Stimulated activated CD4-positive, alpha-beta T cell treated with anti-CD3 and anti-CD28 coated beads, Interleukin-1b, Interleukin-23, amount 100 ng/mL, for 1 hour (primary cell): ENCODE measurements at places on chromosomes 2 and 18.

DNA sequence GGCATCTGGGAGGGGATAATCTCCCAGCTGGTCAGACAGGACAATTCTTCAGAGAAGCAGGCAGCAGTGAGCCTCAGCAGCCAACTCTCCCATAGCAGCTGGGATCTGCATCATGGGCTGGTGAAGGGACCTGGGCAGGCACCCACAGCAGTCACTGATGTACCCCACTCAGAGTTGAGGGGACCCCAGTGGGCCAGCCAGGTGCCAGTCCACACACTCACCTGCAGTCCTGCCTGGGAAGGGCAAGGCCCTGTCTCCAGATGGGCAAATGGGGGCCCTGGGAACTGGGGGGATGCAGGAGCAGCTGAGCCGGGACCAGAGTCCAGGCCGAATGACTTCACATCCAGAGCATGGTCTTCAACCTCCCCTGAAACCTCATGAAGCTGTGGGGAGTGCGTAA, 170.4 kb downstream of the ZFP36L2 start:
- no peak for DNase-seq

- DNase-seq = no peak
Measured at GRCh38 chr2:215680605-215681598, 245.0 kb upstream of the FN1 start.

DNA sequence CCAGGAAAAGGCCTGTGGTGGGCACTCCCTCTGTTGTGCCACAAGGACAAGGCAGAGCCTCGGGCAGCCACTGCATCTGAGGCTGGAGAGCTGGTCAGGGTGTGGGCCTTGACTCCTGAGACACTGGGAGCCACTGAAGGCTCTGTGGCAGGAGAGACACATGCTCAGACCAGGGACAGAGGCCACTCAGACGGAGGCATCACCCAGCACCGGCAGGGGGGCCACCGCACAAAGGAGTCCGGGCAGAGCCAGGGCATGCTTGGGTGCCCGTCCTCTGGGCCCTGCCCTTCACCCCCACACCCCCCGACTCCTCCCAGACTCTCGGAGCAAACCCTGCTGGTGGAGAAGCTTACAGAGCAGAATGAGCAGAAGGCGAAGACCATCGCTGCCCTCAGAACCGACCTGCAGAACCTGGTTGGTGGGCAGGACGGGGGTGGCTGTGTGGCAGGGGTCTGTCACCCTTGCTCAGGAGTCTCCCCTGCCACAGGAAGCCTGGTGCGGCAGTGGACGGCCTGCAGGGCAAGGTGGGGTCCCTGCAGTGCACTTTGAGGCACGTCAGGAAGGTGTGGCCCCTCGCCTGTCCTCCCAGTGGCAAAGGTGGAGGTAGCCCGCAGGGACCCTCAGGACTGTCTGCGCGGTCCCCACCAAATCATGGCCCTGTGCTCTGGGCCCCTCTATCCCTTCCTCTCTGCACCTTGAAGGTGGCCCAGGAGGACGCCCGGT, 26.0 kb downstream of the CROCC2 start:
- DNase-seq = no peak

- DNase-seq = no peak
Measured at GRCh38 chr18:80103231-80103630, 5.8 kb upstream of the ADNP2 start.

GRCh38 chr2:18345848-18346247, 214.6 kb downstream of the RDH14 start:
- DNase-seq = no peak

- DNase-seq = no peak
Measured at GRCh38 chr2:221677688-221678087, 105.6 kb upstream of the EPHA4 start.

GRCh38 chr2:205130111-205130829, 552.0 kb upstream of the NRP2 start:
- no peak for DNase-seq

GRCh38 chr2:66189553-66189952, 245.4 kb upstream of the MEIS1 start:
- DNase-seq = no peak

DNA sequence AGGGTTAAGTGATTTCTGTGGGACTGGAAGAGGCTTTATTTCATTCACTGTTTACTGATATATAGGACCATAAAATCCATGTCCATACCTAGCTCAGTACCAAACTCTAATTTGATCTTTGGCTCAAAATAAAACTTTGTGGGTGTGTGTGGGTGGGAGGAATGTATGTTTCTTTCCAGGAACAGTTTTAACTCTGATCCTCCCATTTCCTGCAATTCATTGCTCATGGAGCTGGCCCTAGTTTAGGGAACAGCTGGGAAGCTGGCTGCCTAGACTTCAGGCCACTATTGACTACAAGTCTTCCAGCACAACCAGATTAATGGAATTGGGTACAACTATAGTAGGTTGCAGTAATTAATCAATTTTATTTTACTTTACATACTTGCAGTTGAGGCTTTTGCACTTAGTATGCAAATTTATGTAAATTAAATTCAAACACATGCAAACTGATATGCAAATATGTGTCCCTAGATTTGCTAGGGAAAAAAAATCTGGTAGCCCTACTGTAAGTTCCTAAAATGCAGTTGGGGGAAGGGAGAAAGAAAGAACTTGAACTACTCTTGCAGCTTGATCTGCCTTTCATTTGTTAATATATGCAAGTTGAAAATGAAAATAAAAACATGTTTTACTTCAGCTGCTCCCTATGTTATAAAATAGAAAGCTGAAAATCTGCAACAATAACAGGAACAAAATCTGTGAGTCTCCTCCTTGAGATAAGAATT, 1070.3 kb upstream of the CELF4 start:
- DNase-seq = no peak

GRCh38 chr18:78192054-78192453, 787.6 kb upstream of the SALL3 start:
- DNase-seq = no peak

DNA sequence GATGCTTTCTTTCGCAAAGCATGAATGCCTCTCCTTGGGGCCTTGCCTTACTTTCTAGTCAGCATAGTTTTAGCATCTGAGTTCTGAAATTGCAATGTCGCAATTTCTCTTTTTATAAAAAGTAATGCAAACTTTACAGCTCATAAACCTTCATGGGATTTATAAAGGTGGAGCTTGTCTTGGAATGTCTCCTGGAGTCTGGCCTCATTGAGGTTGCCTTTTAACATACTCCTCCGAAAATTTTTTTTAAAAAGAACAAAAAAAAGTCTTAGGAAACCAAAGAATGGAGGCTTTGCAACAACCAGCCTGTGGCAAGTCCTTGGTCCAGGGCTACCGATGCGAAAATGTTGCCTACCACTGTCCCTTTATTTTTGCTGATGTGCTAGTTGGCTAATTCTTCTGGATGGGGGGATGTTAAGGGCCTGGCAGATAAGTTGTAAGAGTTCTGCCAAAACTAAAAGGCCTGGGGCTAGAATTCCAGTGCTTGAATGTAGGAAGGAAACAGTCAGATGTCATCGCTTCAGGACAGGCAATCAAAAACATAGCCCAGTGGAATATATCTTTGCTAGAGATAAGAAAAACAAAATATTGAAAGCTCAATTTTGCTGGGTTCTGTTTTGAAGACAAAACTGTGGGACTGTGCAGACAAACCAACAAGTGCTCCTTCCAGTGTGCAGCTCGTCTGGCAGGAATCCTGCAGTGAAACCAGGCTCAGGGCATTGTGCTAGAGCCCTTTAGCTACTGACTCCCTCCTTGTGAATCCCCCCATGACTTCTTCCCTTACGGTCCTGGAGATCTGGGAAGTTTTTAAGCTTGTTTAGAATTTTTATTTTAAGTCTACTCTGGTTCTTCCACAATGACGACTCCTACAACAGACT, 213.0 kb downstream of the PIEZO2 start:
- no peak for DNase-seq

- DNase-seq = no peak
Measured at GRCh38 chr2:54020793-54021414, 50.1 kb upstream of the PSME4 start.

DNA sequence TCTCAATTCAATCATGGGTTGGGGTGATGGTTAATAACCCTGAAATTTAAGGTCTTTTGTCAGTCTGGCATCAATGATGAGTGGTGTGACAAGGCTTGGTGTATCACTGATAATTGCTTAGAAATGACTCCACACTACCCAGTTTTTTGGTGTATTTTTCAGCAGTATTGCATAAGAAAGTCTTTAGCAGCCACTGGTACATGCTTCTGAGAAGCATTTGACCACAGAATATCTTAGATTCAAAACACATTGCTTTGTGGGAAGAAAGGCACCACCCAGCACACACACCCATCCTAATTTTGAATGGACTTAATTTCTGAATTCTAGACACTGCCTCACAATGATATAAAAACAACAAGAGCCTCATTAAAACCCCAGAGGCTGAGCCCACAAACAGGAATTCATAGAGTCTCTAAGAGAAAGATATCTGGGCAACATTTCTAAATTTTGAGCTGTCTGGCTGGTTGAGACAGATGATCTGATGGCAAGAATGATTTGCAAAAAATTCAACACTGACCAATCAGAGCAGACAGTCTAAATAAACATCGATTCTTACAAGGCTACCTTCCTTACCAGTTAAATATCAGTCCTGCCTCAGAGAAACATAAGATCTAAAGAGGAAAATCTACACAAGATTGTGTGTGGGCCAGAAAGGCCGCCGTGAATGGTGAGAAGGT, 114.7 kb upstream of the CYP1B1 start:
- no peak for DNase-seq

DNA sequence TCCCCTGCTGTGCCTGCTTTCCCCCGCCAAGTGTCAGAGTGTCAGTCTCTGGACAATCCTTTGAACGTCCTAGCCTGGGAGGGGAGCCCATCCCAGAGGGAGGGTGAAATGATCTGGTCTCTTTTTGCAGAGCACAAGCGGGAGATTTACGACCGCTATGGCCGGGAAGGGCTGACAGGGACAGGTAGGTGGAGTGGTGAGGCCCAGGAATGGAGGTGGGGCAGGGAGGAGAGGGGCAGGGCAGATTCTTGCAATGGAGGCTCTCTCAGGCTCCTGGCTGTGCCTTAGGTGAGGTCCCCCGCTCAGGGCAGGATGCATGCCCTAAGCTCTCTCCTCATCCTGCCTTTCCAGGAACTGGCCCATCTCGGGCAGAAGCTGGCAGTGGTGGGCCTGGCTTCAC, 2.4 kb downstream of the DNAJB2 start:
- no peak for DNase-seq

GRCh38 chr18:52536039-52536438, 196.0 kb downstream of the DCC start:
- no peak for DNase-seq

GRCh38 chr2:208407667-208408066, 1.1 kb downstream of the PTH2R start:
- DNase-seq = no peak

DNA sequence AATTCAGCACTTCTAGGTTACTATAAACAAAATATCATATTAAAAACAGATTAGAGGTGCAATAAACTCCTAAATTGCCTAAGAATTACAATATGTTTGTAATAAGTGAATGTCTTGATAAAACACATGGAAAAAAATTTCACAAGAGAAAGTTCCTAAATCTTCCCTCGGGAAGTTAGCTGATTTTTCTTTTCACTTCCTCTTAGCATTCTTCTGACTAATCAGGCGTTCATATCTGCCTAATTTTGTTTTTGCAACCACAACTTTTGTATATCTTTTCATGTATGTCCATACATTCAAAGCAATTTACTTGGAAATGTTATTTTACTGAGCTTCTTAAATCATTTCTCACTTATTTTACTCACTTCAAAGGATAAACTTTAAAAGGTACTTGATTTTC, 88.5 kb downstream of the RTTN start:
- no peak for DNase-seq

- DNase-seq = no peak
Measured at GRCh38 chr2:60347781-60348180, 205.7 kb downstream of the BCL11A start.

GRCh38 chr2:239145106-239145505, 255.7 kb downstream of the HDAC4 start:
- no peak for DNase-seq

DNA sequence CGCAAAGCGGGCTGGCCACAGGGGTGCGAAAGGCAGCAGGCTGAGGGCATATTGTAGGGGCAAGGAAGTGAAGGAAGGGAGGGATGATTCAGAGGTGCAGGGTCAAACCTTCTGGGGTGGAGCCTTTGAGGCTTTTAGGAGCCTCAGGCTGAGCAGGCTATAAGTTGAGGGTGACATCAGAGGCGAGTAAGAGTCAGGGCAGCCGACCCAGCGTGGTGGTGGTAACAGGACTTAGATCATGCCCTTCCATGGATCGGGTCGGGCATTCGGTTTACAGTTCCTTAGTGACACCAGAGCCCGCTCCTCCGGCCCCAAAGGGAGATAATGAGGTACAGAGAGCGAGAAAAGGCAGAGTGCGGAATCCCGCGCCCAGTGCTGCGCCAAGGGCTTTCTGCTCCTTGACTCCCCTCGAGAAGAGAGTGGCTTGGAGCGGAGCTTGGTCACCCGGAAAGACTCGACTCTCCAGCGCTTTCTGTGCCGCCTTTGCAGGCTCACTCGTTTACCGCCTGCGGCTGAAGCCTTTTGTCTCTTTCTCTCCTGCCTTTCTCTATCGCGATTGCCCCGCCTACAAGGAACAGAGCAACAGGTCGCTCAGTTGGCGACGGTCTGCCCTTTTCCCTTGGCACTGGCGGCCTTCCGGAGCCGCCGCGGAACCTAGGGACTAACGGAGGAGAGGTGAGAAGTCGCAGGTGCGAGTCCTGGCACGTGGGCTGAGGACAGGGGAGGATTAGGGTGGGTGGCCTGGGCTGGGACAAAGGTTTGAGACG, 720 bp downstream of the LBX2 start:
- DNase-seq = no peak

GRCh38 chr2:43469713-43470112, 126.1 kb downstream of the THADA start:
- DNase-seq = no peak

DNA sequence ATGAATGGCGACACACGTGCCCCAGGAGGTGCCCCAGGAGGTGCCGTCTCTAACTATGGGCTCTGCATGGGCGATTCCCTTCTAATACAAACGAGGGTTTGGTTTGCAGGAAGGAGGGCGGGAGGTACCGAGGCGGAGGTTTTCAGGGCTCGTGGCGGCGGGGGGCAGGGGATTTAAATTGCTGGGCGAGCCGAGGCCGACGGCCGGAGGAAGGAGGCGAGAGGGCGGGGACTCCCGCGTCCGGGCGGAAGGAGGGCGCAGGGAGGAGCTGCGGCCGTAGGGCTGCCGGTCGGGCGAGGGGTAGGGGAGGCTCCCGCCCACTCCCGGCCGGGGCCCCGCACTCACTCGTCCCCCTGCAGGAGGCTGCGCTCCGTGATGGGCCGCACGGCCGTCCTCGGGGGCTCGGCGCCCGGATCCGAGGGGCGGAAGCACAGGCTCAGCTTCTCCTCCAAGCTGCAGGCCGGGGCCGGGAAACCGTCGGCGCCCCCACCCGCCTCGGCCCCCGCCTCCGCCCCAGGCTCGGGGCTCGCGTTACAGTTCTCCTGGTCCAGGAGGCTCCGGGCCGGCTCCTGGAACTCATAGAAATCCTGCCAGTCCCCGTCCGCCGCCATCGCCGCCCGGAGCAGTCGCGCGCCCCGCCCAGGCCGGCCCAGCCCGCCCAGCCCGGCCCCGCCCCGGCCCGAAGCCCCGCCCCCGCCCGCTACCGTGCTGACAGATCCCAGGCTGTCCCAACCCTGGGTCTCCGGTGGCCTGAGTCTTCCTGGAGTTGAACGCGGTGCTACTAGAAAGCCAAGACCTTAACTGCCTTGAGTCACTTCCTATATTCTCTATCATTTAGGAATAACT, at the start of gene FEZ2:
Gene FEZ2, minus strand, starts transcription at position 637 of the 846 bp plus-strand sequence. Its CDS starts 26 bp downstream, at position 611.
- no peak for DNase-seq
